ENCODE measurements at places on chromosomes 11 and 22.

DNA sequence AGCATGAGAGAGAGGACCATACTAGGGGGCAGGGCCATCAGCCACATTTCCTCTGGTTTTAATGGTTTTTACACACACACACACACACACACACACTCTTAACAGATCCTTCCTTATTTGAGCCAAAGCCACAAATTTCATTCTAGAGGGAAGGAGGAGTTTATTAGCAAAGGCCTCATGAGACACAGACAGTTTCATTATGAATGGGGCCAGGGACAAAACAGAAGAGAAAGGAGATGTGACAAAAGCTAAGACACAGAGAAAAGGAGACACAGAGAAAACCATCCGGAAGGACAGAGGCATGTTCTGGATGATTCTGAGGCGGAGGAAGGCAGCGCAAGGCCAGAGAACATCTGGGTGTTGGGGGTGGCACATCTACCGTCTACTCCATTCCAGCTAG, 32.2 kb upstream of the ARFGAP3 start:
- DNase-seq, result no peak

- no peak for DNase-seq
Observed at GRCh38 chr11:32511926-32512325, 71.7 kb upstream of the EIF3M start.

- DNase-seq, result no peak
Observed at GRCh38 chr11:123505546-123506299, 75.7 kb downstream of the GRAMD1B start.

- DNase-seq, result no peak
Observed at GRCh38 chr22:21921184-21921721, 31.4 kb downstream of the PPM1F start.

DNA sequence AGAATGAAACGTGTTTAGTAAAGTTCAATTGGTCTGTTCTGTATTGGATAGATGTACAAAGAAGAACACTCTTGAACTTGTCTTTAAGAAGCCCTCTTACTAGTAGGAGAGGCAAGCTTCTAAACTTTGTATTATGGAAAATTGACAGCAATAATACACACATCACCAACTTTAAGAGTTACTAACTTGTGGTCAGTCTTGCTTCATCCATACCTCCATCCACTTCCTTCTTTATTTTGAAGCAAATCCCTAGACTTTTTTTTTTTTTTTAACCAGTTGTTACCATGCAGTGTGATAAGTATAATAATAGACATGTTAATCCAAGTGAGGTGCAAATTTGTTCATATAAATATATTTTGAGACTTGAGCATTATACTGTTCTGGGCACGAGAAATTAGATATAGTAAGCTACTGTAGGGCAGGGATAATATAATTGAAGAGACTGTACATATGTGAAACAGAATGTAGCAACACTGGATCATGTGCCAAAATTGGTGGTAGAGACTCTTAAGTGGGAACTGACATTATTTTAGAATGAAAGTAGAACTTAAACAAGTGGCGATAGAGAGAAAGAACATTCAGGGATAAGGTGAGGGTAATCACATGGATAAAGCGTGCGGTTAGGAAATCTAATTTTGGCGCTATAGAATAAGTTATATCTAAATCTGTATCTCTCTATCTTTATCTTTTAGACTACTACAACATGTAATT, 6.5 kb downstream of the FAR1 start:
- no peak for DNase-seq

DNA sequence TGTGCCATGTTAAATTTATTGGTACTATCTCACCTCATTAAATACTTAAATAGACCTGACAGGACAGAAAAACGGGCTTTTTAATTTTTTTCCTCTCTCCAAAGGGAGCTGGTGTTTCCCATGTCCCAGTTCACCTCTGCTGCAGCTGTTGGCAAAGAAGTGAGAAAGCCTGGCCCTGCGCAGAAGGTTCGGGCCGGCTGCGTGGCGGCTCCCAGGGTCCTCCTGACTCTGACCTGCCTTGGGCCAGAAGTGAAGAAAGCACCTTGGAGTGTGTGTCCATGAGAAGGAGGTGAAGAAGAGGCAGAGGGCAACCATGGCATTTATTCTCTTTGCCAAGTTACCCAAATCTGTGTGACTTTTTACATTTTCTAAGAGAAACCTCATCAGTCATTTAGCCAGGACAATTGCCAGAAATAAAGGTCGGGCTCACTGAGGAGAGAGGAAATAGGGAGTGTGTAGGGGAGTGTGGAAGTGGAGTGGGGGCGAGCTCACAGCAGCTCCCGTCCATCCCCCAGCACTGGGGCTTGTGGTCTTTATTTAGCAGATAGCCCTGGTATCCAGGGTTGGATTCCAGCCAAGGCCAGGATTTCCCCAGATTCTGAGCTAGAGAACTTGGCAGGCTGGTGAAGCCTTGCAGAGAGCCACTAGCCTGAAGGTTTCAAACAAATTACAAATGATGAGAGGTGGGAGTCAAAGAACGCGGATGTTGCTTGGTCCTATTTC, 102.4 kb upstream of the CADM1 start:
- DNase-seq, result no peak
